ENCODE measurements at places on chromosomes 5 and 9.

DNA sequence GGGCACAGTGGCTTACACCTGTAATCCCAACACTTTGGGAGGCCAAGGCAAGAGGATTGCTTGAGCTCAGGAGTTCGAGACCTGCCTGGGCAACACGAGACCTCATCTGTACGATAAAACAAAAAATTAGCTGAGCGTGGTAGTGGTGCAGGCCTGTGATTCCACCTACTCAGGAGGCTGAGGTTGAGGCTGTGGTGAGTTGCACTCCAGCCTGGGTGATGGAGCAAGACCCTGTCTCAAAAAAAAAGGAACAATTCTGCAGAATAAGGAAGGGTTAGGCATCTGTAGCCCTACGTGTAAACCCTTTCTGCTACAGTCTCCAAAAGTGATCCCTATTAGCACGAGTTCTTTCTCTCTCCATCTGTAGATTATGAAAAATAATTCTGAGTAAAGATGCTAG is 19.9 kb downstream of the CDC26 start:
- DNase-seq, result no peak

- DNase-seq, result no peak
Observed at GRCh38 chr5:169583101-169583423, 511 bp upstream of the SPDL1 start.

- no peak for DNase-seq
Observed at GRCh38 chr5:88263349-88263748, 5.3 kb downstream of the TMEM161B start.

DNA sequence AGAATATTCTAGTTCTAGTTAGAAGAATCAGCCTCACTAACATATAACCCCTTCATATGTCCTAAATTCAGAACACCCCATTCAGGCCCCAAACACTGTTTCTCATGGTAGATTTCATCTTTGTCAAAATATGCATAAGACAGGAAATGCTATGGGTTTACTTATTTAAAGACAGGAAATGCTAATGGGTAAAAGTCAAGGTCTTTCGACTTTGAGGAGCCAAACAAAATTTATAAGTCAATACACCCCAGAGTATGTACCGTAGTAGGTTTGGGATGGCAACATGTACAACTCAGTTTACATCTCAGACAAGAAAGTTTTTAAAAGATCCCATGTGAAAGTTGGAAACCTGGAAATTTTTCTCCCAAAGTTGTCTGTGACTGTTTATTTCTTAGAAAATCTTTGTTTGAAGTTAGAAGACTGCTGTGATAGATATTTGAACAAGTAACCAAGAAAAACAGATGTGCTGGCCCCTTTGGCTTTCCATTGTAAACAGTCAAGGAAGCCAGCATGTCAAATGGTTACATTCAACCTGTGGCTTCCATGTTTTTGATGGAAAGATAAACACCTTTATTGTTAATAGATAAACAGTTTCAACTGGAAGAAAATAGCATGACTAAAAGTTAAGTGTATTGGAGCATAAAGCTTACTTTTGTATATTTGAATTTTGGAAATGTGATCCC is 102.2 kb downstream of the INIP start:
- no peak for DNase-seq

GRCh38 chr9:91726406-91727100 is 223.5 kb downstream of the ROR2 start:
- no peak for DNase-seq

- DNase-seq, result no peak
Observed at GRCh38 chr5:23727271-23727670, 219.9 kb downstream of the PRDM9 start.

- no peak for DNase-seq
Observed at GRCh38 chr5:68086857-68087256, 128.7 kb upstream of the PIK3R1 start.
